Frontal cortex (tissue), 4 donors: ENCODE measurements at places on chromosomes 2 and 18.

GRCh38 chr18:21205695-21206094 lies 36.3 kb upstream of the GREB1L start:
- DNase-seq = no peak

GRCh38 chr2:231684314-231685223 lies 23.8 kb upstream of the PTMA start:
- DNase-seq = peak; percentile 77

DNA sequence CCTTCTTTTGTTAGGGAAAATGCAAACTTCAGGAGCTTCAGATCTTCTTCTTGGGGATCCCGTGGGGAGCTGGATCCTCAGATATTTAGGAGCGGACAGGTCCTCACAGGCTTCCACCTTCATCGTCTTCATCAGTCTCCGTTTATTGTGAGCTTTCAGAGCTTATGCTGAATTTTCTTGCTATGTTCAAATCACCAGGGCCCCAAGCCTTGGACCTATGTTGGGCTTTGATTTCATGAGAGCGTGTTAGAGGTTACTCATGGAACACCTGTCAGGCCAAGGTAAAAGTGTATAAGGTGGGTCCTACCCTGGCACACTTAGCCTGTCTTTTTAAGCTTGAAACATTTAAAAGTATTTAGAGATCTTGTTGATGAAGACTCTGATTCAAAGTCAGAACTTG lies 212.9 kb downstream of the FAM210A start:
- no peak for DNase-seq

DNA sequence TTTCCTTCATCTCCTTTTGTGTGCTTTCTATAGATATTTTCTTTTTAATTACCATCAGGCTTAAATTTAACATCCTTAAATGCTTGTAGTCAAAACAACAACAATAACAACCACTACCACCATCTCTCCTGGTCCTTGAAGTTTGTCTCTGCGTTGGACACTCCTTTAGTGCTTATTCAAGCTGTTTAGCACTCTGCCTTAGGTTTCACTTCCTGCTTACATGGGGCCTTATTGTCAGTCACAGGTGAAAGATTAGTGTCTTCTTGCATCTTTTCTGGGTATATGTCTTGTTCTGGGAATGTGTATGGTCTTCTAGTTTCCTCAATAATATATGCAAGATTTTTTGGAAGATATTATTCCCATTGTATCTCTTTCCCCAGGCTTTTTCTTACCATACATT lies 240.1 kb upstream of the NXPH2 start:
- DNase-seq = no peak

GRCh38 chr2:63514237-63514716 lies 74.0 kb downstream of the WDPCP start:
- no peak for DNase-seq

DNA sequence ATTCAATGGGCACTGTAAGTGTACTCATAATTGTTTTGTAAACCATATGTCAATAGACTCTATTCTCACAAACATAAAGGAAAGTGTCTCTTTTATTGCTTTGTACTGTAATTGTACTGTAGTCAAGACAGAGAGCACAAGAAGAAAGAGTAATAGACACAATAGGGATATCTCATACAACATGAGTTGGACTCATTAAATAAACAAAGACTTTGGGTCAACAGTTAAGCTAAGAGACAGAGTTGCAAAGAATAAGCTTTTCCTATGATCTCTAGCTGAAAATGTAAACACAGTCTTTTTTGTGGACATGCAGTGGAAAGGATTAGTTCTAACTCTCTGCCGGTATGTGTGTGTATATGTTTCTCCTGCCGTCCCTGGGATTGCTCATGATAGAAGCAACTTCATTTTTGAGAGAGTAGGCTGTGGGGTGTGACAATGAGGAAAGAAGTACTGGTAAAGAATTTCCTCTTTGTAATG lies 13.9 kb upstream of the KYNU start:
- no peak for DNase-seq

GRCh38 chr2:4995466-4995865 lies 696.7 kb upstream of the SOX11 start:
- DNase-seq = no peak

DNA sequence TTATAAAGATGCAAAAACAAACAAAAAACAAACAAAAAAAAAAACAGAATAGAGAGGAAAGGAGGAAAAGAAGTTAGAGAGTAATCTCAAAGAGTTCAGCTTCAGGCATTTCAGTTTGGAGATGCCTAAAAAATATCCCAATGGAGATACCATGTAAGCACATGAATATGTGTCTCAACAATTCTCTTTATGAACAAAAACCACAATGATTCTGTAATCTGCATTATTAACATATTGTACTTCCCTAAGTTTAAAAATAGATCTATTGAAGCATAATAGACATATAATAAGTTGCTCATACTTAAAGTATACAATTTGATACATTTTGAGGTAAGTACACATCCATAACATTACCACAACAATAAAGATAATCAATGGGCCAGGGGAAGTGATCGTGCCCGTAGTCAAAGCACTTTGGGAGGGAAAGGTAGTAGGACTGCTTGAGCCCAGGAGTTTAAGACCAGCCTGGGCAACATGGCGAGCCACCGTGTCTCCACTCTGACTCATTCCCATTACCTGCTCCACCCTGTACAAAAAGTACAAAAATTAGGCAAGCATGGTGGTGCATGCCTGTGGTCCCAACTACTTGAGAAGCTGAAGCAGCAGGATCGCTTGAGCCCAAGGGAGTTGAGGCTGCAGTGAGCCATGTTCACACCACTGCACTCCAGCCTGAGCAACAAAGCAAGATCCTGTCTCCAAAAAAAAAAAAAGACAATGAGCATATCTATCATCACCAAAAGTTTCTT lies 158.9 kb downstream of the ATAD2B start:
- no peak for DNase-seq

DNA sequence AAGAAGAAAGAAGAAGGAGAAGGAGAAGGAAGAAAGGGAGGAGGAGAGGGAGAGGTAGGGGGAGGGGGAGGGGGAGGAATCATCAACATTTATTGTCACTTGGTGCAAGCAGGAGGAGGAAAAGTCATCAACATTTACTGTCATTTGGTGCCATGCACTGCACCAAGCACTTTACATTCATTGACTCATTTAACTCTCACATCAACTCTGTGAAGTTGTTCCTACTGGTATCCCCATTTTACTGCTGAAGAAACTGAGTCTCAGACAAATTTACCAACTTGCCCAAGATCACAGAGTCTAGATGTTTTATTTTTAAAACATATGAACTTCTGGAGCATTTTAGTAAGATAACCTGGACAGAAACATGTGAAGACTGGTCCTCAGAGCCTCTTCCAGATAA lies 46.7 kb upstream of the NEB start:
- DNase-seq = no peak

DNA sequence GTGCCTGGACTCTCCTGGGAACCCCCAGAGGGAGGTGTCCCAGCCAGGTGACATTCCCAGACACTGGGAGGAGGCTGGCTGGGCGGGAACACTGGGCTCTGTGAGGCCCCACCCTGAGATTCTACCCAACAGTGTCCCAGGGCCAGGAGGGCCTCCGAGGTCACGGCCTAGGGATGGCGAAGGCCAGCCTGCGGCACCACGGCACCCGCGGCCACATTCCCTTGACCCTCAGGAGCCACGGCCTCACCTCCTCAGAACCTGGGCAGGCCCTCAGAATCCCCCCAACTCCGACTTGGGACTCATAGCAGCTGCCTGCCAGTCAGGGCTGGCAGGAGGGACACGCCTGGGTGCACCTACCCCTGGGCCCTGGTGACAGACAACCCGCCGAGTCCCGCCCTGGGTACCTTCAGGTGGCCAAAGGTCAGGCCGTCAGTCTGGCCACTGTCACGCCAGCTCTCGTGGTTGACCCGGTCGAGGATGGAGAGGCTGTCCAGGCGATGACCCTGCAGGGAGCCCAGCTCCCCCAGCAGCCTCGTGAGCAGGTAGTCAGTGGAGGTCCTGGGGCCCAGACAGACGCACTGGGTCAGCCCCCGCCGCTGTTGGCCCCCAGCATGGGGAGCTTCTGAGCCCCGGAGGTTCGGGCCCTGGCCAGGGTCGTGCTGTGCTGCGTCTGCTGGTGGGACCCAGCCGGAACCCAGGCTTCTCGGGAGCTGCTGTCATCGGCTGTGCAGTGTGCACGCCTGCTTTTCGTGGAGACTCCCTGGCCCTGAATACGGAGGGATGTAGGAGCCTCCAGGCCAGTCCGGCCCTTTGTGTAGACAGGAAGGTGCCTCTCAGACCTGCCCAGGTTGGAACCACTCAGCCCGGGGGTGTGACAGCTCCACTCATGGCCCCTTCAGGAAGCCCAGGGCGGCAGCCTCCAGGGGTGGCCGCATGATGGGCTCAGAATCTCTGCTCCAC lies 6.1 kb downstream of the MAB21L4 start:
- DNase-seq = no peak

DNA sequence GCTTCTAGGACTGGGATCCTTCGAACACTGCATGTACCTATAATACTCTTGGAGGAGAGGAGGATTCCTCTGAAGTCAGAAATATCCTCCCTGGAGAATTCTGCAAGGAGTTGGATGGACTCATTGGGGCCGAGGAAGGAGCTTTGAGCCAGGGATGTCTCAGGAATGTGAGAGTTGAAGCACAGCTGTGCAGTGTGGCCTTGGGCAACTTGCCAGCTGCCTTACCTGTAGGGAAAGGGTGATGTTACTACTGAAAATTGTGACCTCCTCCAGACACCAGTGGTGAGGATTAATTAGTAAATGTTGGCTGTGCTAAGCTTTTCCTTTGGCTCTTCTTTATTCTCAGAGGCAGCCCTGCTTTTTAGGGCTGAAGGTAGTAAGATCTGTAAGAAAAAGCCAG lies 41.4 kb downstream of the FMNL2 start:
- no peak for DNase-seq

- DNase-seq = no peak
Measured at GRCh38 chr18:31884020-31884419, 58.9 kb downstream of the TRAPPC8 start.

DNA sequence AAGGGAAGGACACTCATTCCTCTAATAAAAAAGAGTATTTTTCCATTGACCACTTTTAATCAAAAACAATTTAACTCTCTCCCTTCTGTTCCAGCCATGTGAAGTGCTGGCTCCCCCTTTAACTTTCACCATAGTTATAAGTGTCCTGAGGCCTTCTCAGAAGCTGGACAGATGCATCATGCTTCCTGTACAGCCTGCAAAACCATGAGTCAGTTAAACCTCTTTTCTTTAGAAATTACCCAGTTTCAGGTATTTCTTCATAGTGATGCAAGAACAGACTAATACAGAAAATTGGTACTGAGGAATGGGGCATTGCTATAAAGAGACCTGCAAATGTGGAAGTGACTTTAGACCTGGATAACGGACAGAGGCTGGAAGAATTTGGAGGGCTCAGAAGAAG lies 643.6 kb upstream of the DDX18 start:
- DNase-seq = no peak

DNA sequence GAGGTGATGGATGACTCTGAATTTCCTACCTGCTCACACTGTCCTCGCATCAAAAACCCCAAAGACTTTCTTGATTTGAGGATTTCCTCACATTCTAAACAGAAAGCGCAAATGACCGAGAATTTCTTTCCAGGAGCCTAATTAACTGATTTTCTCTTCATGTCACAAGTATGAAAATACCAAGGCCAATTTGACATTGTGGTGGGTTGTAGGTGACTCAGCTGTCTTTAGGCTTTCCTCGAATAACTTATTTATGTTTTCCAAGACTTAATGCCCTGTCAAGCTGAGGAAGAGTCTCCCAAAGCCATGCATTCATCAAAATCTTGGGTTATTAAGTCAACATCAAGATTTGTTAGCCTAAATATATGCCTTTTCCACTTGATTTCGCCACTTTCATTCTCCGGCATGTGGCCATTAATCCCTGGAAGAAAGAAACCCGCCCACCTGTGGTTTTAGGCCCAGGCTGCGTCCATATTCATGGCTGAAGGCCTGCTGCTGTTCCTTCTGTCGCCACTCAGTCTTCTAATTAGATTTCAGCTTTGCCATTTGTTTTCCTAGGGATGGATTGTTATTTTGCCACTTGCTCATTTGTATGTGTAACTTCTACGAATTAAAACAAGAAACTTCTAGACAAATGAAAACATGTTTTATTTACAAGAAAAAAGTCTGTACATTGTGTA lies 84.9 kb downstream of the ST6GAL2 start:
- DNase-seq = no peak

DNA sequence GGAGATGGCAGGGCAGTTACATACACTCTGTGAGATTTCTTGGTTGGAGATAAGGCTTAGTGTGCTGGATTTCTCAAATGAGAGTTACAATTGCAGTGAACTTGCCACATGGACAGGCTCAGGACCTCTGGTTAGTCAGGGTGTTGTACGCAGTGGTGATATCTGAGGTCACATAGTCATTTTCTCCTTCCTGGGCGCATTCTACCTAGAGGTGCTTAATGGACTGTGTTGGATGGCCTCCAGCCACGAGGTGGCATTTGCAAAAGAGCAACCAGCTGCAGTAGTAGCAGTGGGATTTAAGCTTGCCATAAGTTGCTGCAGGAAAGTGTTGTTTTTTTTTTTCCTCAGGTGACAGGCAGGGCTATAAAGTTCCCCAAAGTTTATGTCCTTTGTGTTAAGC lies 173.8 kb upstream of the TMEM200C start:
- DNase-seq = no peak

GRCh38 chr2:61151436-61151835 lies 10.6 kb upstream of the C2orf74 start:
- DNase-seq = no peak

- DNase-seq = no peak
Measured at GRCh38 chr2:240947176-240947575, 41.0 kb downstream of the CROCC2 start.

DNA sequence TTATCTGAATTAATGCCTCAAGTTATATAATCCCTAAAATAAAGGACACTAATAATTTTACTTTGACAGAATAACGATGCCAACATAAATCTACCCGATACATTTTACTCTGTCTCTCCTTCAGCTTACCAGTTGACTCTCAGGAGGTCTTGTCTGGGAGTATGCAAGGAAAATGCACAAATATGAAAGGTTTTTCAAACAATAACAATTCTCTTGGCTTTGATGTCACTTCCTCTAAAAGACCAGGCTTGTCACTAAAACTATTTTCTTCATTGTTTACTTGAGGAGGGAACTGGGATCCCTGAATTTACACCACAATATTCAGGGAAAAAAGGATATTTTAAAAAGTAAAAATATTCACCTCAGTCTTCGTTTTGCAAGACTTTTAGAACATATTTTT lies 97.2 kb downstream of the SOS1 start:
- no peak for DNase-seq

- DNase-seq = no peak
Measured at GRCh38 chr2:178722296-178722695, 84.9 kb downstream of the TTN start.

DNA sequence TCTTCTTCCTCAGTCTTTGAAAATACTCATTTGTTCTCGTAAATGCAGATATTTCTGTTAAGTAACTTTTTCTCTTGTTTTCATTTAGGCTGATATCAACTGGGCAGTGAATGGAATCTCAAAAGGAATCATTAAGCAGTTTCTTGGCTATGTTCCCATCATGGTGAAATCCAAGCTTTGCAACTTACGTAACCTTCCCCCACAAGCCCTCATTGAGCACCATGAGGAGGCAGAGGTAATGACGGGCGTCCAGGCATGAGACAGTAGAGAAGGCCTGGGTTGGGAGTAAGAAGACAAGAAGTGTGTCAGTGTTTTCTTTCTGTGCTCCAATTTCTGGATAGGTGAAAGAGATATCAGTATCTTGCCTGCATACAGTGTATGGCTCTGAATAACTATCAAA lies 5.1 kb downstream of the POLR1B start:
- DNase-seq = no peak

GRCh38 chr18:34710934-34711333 lies 836 bp downstream of the DTNA start:
- DNase-seq = no peak
